GM23338 (cell line): ENCODE measurements at places on chromosomes 7 and 10. TPM values are rescaled to one million over a fixed set of nuclear protein-coding genes. Genes with fewer than 3 reads are reported as not detected.

- H3K4me1 ChIP-seq, result peaks cover 12% of the 10 kb centered on the region; the same call in 1 of the 2 replicates
- no peaks in the 10 kb centered on the region for H3K27me3 ChIP-seq
- no peak overlapping the region for H3K27ac ChIP-seq
These were observed 375.5 kb downstream of the TCERG1L start for GRCh38 chr10:130935897-130936550.

- H3K36me3 ChIP-seq, result no peaks in the 10 kb centered on the region
- H3K27me3 ChIP-seq, result no peaks in the 10 kb centered on the region
These were observed 188.5 kb upstream of the AGR3 start for GRCh38 chr7:17070231-17070708.

The CPA2 gene
- not detected in 2 replicates for polyA plus RNA-seq

DNA sequence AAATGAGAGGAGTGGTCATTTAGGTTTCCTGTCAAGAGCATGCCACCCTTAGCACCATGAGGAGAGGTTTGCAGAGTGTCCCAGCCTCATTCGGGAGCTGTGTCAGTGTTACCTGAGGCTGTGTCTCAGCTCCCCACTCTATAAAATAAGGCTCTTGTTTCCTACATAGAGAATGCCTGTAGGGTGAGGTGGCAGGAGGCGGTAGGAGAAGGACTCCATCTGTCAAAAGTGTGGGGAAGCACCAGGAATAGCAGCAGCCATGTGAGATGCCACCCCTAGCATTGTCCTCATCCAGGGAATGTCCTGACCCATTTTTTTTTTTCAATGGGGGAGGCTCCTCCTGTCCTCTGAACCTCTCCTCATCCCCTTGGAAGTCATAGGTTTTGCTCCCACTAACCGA lies 451.2 kb downstream of the PLXNA4 start:
- H3K27ac ChIP-seq, result no peak overlapping the region
- H3K36me3 ChIP-seq, result no peaks in the 10 kb centered on the region
- no peaks in the 10 kb centered on the region for H3K27me3 ChIP-seq
- no peaks in the 10 kb centered on the region for H3K4me1 ChIP-seq
- H3K4me3 ChIP-seq, result no peak overlapping the region

- DNase-seq, result no peak
- H3K27ac ChIP-seq, result no peak overlapping the region
- H3K4me3 ChIP-seq, result no peak overlapping the region
- H3K4me1 ChIP-seq, result no peaks in the 10 kb centered on the region
These were observed 97.7 kb downstream of the CACNA2D1 start for GRCh38 chr7:82345886-82346285.

GRCh38 chr7:121410829-121411596 lies 14.9 kb upstream of the FAM3C start:
- no peak overlapping the region for H3K27ac ChIP-seq
- DNase-seq, result no peak
- no peaks in the 10 kb centered on the region for H3K27me3 ChIP-seq
- H3K36me3 ChIP-seq, result no peaks in the 10 kb centered on the region
- H3K4me3 ChIP-seq, result no peak overlapping the region

GRCh38 chr10:131790021-131790420 lies 110.8 kb upstream of the PPP2R2D start:
- no peak overlapping the region for H3K4me3 ChIP-seq
- no peaks in the 10 kb centered on the region for H3K27me3 ChIP-seq
- H3K27ac ChIP-seq, result no peak overlapping the region

DNA sequence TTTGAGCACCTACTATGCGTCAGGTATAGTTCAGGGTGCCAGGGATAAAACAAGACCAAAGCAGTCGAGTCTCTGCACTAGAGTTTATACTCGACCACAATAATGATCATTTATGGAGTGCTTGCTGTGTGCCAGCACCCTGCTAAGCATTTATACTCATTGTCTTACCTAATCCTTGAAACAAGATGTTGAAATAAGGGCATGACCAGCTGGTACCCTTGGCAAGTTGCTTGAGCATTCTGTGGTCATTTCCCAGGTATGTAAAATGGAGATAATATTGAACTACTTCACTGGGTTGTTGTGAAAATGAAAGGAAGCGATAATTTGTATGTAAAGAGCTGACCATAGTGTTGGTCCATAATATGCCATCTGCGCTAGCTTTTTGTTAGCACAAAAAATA lies 185.4 kb downstream of the CYP26A1 start:
- no peak for DNase-seq
- H3K27me3 ChIP-seq, result no peaks in the 10 kb centered on the region
- peaks cover 21% of the 10 kb centered on the region; the same call in 1 of the 2 replicates for H3K4me1 ChIP-seq
- no peak overlapping the region for H3K4me3 ChIP-seq

The PIP gene
- not detected in 2 replicates for polyA plus RNA-seq

GRCh38 chr7:121429798-121430197 lies 33.7 kb upstream of the FAM3C start:
- H3K4me1 ChIP-seq, result no peaks in the 10 kb centered on the region
- DNase-seq, result no peak
- H3K36me3 ChIP-seq, result no peaks in the 10 kb centered on the region
- H3K27ac ChIP-seq, result no peak overlapping the region
- no peaks in the 10 kb centered on the region for H3K27me3 ChIP-seq
- H3K4me3 ChIP-seq, result no peak overlapping the region

- H3K27me3 ChIP-seq, result no peaks in the 10 kb centered on the region
- H3K27ac ChIP-seq, result no peak overlapping the region
- no peaks in the 10 kb centered on the region for H3K4me1 ChIP-seq
- no peak for DNase-seq
- H3K36me3 ChIP-seq, result no peaks in the 10 kb centered on the region
These were observed 74.8 kb downstream of the LMBR1 start for GRCh38 chr7:156818133-156818532.
